RPMI7951 (cell line): ENCODE measurements at places on chromosomes 1 and 21.

DNA sequence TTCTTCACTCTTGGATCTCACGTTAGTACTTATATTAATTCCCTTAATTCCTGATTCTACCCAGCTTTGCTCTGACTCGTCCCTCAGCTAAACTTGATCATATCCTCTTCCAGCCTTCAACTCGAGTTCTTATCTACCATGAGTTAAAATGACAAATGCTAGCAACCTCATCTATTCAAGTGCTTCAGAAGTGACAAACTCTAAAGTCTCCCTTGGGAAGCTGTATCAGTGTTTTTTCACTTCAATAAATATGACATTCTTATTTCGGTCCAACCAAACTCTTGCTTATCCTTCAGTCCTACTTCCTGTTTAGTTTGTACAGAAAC is 75.3 kb downstream of the FOXJ3 start:
- DNase-seq, result no peak

DNA sequence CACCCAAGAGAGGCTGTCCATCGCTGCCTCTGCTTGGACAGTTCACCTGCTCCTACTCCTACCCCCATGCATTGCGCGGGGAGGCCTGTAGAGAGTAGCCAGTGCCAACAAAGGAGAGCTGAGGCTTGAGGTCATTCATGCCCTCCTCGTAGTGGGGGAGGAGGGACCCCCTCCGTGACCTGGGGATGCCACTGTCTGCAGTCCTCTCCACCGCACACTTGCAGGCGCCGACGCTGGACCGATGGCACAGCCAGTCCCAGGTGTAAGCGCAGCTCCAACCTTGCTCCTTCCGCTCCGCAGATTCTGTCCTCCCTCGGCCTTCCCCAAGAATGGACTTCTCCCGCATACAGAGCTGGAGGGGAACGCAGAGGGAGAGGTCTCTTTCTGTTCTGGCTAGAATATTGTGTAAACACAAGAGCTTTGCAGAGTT is 672 bp upstream of the PHLDA3 start:
- DNase-seq, result no peak

DNA sequence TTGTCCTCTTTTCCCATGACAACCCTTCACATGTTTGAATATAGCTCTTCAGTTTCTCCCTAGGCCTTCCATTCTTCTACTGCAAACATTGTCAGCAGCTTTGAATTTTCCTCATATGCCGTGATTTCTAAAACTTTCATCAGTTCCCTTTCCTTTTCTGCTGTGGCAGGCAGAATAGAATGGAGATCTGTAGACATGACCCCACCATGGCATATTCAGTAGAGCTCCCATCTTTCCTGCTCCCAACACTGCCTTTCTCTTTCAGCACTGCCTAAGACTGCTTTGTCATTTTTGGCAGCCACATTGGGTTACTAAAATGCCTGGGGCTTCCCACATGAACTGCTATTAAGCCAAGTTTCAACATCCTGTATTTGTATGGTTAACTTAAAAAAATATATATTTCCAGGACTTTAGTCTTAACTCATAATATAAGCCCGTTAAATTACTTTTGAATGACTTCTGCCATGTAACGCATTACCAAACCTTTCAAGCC is 60.9 kb downstream of the TBX19 start:
- peak; percentile 77 for DNase-seq

DNA sequence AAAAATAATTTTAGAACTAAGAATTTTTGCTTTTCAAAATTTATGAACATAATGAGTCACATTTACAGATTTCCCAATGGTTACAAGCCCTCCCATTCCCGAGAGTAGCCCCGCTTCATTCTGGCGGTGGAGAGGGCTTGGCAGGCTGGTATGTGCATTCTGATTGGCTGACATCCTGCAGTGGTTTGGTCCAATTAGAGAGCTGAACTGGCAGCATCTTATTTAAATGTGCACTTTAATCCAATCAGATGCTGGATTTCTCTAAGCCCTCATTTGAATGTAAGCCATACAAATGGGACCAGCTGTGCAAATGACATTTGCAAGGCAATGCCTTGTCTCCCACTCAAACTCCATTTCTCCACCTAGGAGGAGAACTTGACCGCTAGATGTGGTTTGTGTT is 18.0 kb upstream of the TRIM17 start:
- DNase-seq, result no peak

GRCh38 chr1:155929057-155929456 is 5.2 kb downstream of the KHDC4 start:
- no peak for DNase-seq

GRCh38 chr1:57424231-57425027 is 569 bp upstream of the DAB1 start:
- no peak for DNase-seq

GRCh38 chr1:219699870-219700269 is 87.0 kb upstream of the ZC3H11B start:
- DNase-seq, result peak; percentile 94

- DNase-seq, result no peak
These were observed 339.1 kb downstream of the NTNG1 start for GRCh38 chr1:107479865-107480350.

- no peak for DNase-seq
These were observed 23.6 kb downstream of the TMEM201 start for GRCh38 chr1:9612162-9612845.

DNA sequence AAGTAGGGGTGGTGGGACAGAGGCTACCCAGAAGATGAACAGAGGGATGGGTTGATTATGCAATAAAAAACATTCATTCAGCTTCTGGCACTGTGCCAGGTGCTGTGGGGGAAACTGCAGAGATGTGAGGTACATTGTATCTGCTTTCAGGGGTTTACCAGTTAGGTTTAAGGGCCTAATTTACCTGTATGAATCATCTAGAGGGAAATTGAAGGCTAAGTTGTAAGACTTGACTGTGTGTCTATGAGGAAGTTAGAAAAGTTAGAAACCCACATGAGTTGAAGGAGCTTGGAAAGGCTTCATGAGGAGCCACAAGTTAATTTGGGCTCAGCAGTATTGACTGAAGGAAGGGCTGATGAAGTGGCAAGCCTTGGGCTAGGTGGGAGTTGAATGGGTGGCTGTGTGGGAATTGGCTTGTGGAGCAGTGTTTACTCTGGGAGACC is 36.7 kb upstream of the APOBEC4 start:
- DNase-seq, result no peak

- DNase-seq, result no peak
These were observed 79.0 kb downstream of the ZNF281 start for GRCh38 chr1:200330741-200331428.

- DNase-seq, result no peak
These were observed 493.6 kb upstream of the USP24 start for GRCh38 chr1:55708781-55709180.

GRCh38 chr1:182955596-182956588 is 2.9 kb upstream of the SHCBP1L start:
- DNase-seq, result peak; percentile 93

DNA sequence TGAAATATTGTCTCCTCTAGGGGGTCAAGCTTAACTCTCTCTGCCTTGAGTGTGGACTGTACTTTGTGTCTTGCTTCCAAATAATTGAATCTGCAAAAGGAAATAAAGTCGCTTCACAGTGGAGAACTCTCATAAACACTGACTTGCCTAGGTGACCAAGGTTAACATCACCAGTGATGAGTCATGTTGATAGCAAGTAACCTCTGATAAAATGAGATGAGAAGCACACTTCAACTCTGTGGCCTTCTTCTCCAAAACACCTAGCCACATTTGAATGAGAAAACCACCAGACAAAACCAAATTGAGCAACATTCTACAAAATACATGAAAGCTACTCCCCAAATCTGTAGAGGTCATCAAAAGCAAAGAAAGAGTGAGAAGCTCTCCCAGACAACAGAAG is 37.6 kb downstream of the PDE4B start:
- DNase-seq, result peak; percentile 6

DNA sequence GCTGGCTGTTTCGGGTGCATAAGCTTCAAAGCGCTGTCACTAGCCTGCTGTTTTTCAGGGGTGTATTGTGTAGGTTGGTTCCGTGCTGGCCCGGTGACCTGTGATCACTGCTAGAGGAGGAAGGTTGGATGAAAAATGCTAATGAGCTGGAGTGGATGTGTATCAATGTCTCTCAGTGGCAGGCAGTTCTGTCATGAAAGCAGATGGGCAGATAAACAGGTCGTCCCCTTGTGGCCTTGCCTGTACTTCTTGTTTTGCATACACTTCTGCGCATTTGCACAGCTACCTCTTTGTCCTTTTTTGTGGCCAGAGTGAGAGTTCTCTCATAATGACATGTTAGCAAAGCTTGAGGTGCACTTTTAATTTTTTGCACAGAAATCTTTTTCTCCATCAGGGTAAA is 2.9 kb downstream of the SELENON start:
- no peak for DNase-seq

GRCh38 chr1:60969971-60970509 is 112.3 kb upstream of the NFIA start:
- DNase-seq, result no peak

DNA sequence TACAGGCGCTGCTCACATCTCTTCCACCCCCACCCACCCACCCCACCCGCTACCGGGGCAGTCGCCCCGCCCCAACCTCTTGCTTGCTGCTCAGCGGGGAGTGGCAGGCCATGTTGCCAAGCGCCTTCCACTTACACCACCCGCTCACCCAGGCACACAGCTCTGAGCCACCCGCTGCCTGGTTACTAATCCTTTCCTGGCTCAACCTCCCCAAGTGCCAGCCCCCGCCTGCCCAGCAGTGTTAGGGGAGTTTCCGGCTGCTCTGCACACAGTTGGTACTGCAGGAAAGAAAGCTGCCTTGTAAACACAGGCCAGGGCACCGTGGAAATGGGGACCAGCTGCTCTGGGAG is 56.2 kb downstream of the LACTBL1 start:
- DNase-seq, result no peak

DNA sequence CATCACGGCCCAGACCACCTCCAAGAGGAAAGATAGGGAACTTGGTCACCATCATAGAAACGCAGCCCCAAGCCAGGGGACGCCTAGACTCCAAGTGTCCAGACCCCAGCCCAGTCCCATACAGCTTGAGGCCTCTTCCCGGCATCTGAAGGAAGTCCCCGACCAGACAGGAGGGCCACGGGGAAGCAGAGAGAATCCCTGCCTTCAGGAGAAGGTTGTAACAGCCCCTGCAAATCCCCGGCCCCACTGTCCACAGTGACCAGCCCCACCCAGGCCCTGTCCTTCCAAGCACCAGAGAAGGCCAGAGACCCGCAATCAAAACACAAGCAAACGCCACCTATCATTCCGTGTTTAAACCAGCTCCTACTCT is 1.7 kb downstream of the SLC19A1 start:
- no peak for DNase-seq

- DNase-seq, result no peak
These were observed 55.8 kb upstream of the ADAMTS1 start for GRCh38 chr21:26900980-26901379.

DNA sequence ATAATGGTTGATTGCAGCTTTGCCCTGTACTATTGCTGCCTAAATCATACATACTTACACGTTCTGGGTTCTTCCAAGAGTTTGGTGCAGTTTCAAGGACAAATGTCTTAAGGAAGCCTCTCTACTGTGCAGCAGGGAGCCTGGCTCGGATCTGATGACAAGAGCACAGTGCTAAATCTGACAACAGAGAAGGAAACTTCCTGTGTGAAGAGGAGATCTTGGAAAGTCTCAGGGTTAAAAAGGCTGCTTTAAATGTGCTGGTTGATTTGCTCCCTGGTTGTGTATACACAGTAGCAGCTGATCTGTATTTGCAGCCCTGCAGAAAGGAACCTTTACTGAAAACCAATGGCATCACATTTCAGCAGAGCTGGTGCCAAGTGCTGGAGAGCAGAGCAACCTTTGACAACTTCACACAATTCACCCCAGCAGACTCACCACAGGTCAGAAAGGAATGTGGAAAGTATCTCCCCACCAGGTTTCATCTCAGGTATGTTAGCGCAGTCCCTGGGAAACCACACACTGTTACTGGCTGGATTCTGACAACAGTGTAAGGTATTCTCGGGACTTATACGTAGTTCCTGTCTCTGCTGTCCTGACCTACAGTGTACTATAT is 355.0 kb upstream of the ESRRG start:
- no peak for DNase-seq

- DNase-seq, result no peak
These were observed 31.6 kb downstream of the CAPZB start for GRCh38 chr1:19453741-19454201.

GRCh38 chr21:43892984-43893535 is 28.0 kb downstream of the AGPAT3 start:
- no peak for DNase-seq

DNA sequence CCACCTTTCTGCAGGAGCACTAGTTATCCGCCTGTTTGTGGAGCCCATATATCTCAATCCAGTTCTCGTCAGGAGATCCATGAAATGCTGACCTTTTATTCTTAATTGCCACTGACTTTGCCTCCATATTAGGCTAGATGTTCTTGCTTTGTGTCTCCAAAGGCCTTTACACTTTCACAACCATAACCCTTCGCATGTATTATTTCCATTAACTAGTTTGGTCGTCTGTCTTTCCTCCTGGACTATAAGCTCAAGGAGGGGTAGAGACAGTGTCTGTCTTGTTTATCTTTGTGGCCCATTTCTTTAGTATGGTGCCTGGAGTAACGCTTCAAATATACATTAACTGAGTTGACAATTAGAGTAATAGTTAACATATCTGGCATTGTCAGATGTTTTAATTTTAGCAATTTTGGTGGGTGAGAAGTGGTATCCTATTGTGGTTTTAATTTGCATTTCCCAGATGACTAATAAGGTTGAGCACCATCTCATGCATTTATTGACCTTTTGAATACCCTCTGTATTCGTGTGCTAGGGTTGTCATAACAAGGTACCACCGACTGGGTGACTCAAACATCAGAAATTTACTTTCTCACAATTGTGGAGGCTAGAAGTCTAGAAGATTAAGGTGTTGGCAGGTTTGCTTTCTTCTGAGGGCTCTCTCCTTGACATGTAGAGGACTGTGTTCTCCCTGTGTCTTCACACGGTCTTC is 21.7 kb upstream of the IL12RB2 start:
- peak; percentile 15 for DNase-seq

- no peak for DNase-seq
These were observed 89.4 kb downstream of the TBX15 start for GRCh38 chr1:118898712-118899111.

- no peak for DNase-seq
These were observed 14.3 kb downstream of the OR2B11 start for GRCh38 chr1:247443641-247444040.

DNA sequence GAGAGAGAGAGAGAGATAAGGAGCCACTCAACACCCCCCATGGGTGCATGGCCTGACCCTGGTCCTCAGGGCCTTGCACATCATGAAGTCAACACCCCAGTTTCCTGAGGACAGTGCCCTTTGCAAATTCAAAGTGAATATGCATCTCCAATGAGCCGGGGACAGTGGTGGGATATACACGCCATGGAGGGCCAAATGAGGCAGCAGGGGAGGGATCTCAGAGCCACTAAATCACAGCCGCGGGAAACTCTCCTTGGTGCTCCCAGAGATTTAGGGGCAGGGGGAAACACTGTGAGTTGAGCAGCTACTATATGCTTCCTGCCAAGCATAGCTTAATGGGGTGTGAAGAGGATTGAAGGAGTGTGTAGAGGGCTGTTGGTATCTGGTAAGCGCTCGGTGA is 35.5 kb downstream of the MATN1 start:
- DNase-seq, result no peak

- peak; percentile 14 for DNase-seq
These were observed 102.8 kb downstream of the CASZ1 start for GRCh38 chr1:10693497-10694273.
